Uterus (tissue), 4 donors: ENCODE measurements at places on chromosomes 16 and 17.

- DNase-seq, result no peak
Observed at GRCh38 chr16:19384656-19385055, 33.0 kb upstream of the TMC5 start.

DNA sequence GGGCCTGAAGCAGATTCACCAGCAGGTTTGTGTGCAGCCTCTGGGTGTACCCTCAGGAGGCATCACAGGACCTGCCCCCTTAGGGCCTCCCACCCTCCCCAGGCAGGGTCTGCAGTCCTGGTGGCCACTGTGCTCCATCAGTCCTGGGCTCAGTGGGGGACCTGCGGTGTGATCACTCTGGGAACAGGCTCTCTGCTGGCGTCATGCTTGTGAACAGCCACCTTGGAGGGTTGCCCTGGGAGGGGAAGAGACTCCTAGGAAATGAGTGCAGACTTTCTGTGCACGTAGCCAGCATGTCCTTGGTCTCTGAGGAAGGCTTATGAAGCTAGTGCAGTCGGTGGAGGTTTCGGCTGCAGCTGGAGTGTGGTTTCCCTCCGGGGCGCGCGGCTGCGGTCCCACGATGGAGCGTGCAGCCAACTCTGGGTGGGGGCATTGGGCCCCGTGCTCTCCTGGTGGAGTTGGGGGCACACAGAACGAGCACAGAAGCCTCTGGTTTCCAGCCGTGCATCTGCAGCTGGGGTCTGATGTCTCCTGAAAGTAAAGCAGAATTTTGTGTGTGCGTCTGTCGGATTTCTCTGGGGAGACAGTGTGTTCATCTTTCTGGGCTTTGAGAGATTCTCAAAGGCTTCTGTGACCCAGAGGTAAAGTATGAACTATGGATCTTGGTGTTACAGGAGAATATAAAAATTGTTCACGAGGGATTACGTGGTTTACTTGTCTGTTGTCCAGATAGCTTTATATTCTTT, 68.1 kb upstream of the ZNF750 start:
- no peak for DNase-seq

DNA sequence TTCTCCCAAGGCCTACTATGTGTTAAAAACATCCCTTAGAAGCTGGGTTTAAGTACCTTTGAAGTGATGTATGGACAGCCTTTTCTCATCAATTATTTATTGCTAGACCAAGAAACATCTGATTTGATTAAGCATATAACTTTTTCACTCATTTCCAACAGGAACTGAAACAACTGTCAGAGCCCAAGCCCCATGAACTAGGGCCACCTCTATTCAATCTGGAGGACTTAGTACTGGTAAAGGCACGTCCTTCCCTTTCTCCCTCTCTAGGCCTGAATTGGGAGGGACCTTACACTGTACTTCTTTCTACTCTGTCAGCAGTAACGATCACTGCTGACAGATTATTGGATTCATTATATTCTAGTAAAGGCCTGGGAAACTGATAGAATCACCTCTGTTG, 612.0 kb upstream of the CDH8 start:
- DNase-seq, result no peak

- no peak for DNase-seq
Observed at GRCh38 chr16:26993963-26994362, 72.8 kb upstream of the C16orf82 start.

DNA sequence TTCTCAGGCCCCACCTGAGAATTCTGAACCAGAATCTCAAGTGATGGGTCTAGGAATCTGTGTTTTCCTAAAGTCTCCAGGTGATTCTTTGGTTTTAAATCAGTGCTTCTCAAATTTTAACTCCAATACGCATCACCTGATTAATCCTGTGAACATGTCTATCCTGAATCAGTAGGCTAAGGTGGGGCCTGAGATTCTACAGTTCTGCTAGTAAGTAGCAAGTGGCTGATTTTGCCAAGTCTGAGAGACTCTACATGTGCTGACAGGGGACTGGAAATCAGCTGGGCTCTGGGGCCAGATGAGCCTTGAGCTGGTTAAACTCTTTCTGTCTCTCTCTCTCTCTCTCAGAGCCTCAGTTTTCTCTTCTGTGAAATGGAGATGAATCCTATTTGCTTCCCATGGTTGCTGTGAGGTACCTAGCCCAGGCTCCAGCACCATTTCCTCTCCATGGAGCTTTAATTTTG, 9.0 kb downstream of the CCR7 start:
- no peak for DNase-seq

DNA sequence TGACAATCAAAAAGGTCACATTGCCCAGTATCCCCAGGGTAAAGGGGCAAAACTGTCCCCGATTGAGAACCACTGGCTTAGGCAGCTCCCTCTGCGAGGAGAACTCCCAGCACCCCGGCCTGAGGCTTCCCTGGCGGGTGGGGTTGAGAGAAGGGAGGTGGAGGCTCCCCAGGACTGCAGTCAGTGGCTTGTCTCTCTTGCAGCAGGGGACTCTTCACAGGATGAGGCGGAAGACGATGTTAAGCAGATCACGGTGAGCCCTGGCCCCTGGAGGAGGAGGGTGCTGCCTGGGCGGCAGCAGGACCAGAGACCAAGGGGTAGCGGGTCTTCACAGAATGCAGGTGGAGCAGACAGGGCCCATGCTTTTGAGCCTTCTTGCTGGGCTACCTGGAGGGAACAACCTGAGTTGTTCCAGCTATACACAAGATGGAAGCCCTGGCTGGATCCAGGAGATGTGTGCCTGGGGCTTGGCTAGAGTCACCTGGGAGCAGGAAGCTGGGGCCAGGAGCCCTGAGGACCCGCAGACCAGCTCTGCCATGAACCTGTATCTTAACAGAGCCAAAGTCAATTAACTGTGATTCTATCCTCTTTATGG, 16.8 kb downstream of the POLR3E start:
- DNase-seq, result peak; percentile 8

GRCh38 chr16:85567935-85568334, 45.2 kb upstream of the GSE1 start:
- DNase-seq, result no peak

DNA sequence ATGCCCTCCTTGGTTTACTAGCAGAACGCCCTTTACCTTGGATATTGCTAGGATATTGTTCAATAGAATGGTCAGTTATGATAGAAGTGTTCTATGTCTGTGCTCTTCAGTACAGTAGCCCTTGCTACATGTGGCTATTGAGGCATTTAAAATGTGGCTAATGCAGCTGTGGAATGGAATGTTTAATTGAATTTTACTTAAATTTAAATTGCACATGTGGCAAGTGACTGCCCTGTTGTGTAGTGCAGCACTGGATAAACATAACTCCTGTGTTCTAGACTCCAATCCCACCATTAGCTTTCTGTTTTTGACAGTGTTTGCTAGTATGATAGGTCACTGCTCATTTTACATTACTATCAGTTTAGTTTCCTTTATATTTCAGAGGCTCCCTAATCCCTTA, 29.9 kb downstream of the RAD51C start:
- no peak for DNase-seq

DNA sequence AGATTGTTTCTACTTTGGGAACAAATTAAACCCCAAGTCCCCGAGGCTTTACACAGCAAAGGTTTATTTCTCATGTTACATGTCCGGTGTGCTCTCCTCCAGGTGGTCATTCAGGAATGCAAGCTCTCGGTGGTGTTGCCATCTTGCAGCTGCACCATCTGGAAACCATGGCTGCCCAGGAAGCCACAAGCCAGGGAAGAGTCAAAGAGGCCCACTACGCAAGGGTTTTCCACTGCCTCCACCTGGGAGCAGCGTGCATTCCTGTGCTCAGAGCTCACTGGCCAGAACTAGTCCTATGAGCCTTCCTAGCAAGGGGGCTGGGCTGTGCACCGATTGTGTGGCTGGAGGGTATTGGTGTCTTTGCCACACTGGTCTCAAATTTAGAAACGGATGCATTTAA, 128.8 kb upstream of the FOXF1 start:
- no peak for DNase-seq

GRCh38 chr16:84241778-84242177, 2.0 kb upstream of the KCNG4 start:
- no peak for DNase-seq

DNA sequence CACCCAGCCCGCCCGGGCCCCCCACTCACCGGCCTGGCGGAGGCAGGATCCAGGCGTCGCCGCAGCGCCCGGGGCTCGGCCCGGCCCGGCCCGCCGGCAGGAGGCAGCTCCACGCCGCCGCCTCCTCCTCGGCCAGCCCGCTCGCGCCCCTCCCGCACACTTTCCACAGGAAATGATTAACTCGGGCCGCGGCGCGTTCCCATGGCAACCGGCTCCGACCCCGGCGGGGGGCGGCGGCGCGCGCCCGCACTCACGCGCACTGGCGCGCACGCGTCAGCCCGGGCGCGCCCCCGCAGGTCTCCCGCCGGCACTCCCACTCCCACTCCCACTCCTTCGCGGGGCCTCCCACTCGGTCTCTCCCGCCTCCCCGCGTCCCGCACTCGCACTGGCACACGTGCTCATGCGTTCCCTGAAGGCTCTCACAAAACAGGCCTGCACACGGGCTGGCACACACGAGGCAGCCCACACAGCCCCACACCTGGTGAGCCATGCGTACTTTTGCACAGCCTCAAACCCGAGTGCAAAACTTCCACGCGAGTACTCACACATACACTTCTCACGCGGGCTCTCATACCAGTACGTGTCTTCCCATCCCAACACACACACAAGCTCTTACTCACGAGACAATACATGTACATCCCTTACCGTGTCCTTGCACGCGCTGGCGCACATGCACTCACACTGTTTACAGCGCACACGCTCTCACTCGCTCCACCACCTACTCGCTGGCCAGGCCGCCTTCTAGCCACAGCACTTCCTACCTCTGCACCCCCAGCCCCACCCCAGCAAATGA, at the start of gene KIFC3:
Gene KIFC3, minus strand, starts transcription at position 151 of the 793 bp plus-strand sequence. CDS start 4,248 bp downstream, outside the sequence.
- peak; percentile 85 for DNase-seq

- DNase-seq, result peak; percentile 49
Observed at GRCh38 chr16:79721270-79721669, 120.7 kb upstream of the MAF start.

DNA sequence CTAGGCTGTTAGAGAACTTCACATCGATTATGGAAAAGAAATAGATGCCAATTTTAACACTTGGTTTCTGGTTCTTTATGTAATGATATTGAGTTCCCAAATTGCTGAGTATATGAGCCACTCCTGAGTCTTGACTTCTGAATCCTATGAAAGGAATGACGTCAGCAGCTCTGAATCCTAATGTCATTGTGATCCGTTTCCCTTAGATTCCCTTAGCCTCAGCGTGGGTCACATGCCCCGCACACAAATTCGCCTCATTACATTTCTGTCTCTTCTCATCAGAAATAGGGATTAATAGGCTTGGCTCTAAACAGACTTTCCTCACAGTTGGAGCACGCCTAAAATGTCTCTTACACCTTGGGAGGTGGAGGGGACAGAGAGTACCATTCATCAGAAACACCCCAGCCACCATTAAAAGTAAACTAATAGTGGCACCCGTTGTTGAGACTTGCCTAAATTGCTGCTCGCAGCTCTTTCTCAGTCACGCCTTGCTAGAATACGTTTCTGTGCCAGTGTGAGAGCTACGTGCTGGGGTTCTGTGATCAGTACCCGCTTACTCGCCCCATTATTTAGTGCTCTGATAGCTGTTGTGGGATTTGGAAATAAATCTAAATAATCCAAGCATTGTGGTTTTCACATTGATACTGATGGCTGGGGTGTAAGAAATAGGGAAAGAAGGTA, 7.1 kb downstream of the MRM3 start:
- DNase-seq, result no peak

DNA sequence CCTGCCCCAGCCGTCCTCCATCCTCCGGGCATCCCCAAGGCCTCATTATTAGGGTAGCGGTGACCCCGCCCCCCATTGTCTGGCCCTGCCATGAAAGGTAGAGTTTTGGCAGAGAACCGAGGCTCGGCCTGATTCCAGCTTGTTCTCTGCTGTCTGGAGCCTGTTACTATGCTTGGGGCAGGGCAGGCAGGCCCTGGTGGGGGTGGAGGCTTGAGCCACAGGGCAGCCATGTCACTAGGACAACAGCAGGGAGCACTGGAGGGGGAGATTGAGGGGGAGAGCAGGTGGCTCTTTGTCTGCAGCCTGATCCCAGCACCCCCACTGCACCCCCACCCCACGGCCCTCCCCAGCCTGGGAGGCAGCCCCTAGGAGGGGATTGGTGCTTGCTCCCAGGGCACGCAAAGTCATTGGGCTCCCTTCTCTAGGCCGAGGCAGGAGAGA, 15.4 kb downstream of the RHBDL3 start:
- peak; percentile 48 for DNase-seq

GRCh38 chr17:4711661-4712181, 1.3 kb downstream of the ARRB2 start:
- no peak for DNase-seq

- no peak for DNase-seq
Observed at GRCh38 chr16:66961065-66961744, at the start of gene CES3. Gene CES3 (plus strand): TSS chr16:66961266. CDS start chr16:66961308, 42 bp downstream.

- DNase-seq, result no peak
Observed at GRCh38 chr17:14135906-14136590, 66.7 kb downstream of the COX10 start.

- no peak for DNase-seq
Observed at GRCh38 chr17:17015230-17015629, 27.0 kb upstream of the MPRIP start.

- peak; percentile 41 for DNase-seq
Observed at GRCh38 chr16:84503751-84504395, 586 bp downstream of the MEAK7 start.

- DNase-seq, result no peak
Observed at GRCh38 chr17:64554028-64554637, 47.4 kb downstream of the CEP95 start.

DNA sequence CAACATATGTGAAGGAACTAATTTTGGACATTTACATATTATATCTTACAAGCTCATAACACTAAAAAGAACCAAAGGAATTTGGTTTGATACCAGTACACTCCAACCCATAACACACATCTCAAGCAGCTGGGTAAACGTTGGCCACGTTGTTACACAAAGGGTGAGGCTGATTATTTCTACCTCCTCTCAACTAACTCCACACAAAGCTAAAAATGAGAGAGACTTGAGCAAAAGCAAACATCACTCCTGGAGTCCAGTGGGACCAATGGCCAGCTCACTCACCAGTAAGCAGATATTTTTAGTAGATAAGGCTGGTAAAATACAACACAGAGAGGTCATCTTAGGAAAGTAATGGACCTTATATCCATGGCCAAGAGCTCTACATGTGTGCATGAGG, 207.6 kb downstream of the MRTFB start:
- DNase-seq, result no peak

- no peak for DNase-seq
Observed at GRCh38 chr16:4136229-4136813, 20.1 kb upstream of the ADCY9 start.

- no peak for DNase-seq
Observed at GRCh38 chr17:6172642-6173330, 102.6 kb downstream of the WSCD1 start.

DNA sequence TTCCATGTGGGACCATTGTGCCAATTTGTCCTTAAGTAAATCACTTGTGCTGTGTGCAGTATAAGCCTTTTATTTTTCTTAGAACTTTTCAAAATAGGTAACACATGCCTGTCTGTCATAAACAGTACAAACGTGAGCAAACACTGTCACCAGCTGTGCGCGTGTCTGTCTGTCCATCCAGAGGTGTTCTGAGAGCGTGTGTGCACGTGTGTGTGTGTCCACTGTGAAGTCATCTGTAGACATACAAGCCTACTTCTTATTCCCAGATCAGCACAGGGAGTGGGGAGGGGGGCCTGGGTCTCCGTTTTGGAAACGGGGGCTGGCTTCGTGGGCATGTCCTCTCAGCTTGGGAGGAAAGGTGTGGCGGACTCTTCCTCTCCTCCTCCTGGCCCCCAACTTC, 9.4 kb downstream of the TMEM235 start:
- no peak for DNase-seq

- peak; percentile 44 for DNase-seq
Observed at GRCh38 chr17:32870027-32870670, 6.8 kb downstream of the MYO1D start.

- DNase-seq, result no peak
Observed at GRCh38 chr16:83574388-83574787, 233.4 kb upstream of the HSBP1 start.
